ENCODE measurements at places on chromosomes 11 and 22. TPM values are rescaled to one million over a fixed set of nuclear protein-coding genes. Genes with fewer than 3 reads are reported as not detected.
A peak's percentile ranks its signal among the peaks of the same experiment; 100 is the strongest.

Gene TECTA
- 2.7 TPM for total RNA-seq

Gene OR51B6
- total RNA-seq: not detected

Gene P2RY2
- total RNA-seq: 0.11 TPM

Gene NECTIN1
- 26.9 TPM for total RNA-seq

- H3K27me3 ChIP-seq: no peaks in the 10 kb centered on the region
- peaks cover 5% of the 10 kb centered on the region for H3K4me1 ChIP-seq
- H3K36me3 ChIP-seq: peaks cover 22% of the 10 kb centered on the region
- H3K4me3 ChIP-seq: no peak overlapping the region
- no peak for DNase-seq
Observed at GRCh38 chr11:6594142-6594768, 9.2 kb downstream of the RRP8 start.

DNA sequence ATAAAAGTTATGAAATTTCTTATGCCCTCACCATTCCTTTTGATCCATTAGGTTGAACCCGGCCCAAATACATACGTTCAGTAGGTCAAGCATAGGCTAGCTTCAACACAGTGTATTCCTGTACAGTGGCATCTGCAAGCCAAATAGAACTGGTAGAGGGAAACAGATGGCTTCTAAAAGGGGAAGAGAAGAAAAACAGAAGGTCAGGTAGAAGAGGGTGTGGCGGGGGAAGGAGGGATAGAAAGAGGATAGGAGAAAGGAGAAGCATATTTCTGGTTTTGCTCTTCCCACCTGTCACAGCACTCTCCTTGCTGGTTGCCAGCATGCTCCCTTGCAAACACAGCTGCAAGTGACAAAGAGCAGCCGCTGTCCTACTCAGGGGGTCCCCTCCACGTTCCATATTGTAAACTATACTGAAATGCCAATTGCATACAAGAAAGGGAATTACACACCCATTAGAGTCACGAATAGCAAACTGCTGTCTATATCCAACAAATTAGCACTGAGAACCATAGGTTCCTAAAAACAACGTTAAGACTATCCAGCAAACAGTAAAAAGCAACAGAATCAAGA is 71.8 kb downstream of the PHF21A start:
- H3K27ac ChIP-seq: no peak overlapping the region
- peaks cover 7% of the 10 kb centered on the region for H3K4me1 ChIP-seq
- no peaks in the 10 kb centered on the region for H3K27me3 ChIP-seq
- H3K36me3 ChIP-seq: no peaks in the 10 kb centered on the region
- H3K4me3 ChIP-seq: no peak overlapping the region

DNA sequence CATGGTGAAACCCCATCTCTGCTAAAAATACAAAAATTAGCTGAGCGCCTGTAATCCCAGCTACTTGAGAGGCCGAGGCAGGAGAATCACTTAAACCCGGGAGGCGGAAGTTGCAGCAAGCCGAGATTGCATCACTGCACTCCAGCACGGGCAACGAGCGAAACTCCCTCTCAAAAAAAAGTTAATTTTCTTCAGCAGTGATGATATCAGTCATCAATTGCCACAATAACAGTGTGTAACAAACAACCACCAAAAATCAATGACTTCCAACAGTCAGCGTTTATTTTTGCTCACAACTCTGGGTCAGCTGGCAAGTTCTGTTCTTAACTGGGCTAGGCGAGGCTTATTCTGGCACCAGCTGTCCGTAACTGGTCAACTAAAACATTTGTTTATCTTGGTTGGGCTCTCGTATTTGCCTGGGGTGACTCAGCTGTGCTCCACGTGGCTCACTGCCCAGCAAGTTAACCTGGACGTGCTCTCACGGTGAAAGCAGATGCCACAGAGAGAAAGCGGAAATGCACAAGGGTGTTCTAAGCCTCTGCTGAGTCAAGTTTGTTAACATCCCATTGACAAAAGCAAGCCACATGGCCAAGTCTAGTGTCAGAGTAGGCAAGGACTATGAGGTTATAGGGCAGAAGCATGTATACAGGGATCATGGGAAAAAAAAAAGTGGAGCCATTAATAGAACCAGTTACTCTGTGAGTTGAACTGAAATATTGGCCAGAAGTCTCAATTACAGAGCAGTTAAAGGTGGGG is 52.1 kb downstream of the LHFPL7 start:
- peaks cover 73% of the 10 kb centered on the region for H3K36me3 ChIP-seq
- peak; percentile 11 for DNase-seq
- no peak overlapping the region for H3K4me3 ChIP-seq
- H3K27me3 ChIP-seq: no peaks in the 10 kb centered on the region
- H3K4me1 ChIP-seq: peaks cover 11% of the 10 kb centered on the region
